ENCODE measurements at places on chromosomes 1 and 21.

DNA sequence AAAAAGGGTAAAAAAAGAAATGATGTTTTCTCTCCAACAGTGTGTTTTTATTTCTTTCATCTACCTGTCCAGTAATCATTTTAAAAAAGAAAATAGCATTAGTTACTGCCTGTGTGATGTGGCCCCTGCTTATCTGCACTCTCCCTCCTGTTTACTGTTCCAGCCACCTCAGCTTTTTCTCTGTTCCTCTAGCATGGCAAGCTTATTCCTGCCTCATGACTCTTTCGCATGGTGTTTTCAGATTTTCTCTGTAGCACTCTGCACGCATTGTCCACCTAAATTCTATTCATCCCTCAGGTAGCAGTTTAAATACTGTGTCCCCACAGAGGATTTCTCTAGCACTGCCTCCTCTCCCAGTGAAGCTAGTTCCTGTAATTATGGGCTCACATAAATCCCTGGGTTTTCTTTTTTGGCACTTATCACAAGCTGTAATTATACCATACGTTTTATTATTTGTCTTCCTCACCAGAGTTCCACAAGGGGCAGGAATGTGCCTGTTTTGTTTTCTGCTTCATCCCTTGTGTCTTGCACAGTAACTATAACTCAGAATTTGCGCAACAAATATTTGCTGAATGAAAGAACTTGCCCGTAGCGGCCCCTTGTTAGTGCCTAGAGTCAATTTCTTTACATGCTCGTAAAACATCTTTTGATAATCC, 51.4 kb upstream of the LRIG2 start:
- DNase-seq: no peak

- no peak for DNase-seq
Observed at GRCh38 chr1:93612510-93612909, 69.1 kb downstream of the BCAR3 start.

DNA sequence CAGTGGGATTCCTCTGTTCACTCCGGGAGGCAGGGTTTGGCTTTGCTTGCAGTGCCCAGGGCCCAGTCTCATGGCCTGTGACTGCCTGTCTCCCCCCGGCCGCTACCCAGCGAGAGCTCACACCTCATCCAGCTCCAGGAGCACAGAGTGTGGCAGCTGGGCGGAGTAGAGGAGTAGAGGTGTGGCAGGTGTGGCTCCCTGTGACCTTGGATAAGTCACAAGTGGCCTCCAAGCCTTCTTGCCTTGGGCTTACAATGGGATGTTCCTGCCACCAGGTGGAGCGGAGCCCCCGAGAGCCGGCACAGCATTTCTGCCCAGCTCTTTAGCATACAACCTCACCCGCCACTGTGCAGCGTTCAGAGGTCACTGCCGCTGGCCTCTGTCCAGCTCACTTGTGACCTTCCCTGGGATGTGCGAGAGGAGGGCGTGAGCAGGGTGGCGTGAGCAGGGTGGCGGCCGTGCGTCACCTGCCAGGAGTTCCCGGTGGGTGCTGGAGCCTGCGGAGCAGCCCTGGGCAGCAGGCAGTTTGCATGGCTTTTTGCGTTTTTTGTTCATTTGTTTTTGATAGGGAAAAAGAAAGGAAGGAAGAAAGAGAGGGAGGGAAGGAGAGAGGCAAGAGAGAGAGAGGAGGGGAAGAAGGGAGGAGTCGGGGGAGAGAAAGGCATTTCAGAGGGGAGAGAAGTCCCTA, 42.4 kb downstream of the CRYAA start:
- DNase-seq: no peak

- DNase-seq: no peak
Observed at GRCh38 chr1:190679983-190680382, 202.3 kb upstream of the BRINP3 start.
